ENCODE measurements at places on chromosomes 12 and 14.

- DNase-seq: no peak
Observed at GRCh38 chr12:109525279-109525585, 47.8 kb downstream of the UBE3B start.

- DNase-seq: no peak
Observed at GRCh38 chr14:90675399-90675798, 140.8 kb downstream of the TTC7B start.

DNA sequence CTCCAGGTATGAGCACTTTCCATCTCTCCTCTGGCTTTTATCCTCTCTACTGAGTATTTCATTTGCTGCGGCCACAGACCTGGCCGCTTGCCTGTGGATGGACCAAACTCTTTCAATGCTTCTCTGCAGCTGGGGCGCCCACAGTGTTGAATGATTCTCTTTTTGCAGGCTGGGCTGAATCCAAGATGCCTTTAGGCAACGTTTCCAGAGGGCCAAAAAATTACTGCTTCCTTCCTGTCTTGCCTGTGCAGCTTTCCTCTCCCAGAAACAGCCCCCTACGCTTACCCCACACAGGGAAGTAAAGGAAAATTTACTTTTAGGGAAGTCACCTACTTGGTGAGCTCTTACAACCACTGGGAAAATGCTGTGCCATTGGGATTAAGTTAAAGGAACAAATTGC is 55.6 kb upstream of the JDP2 start:
- DNase-seq: no peak

DNA sequence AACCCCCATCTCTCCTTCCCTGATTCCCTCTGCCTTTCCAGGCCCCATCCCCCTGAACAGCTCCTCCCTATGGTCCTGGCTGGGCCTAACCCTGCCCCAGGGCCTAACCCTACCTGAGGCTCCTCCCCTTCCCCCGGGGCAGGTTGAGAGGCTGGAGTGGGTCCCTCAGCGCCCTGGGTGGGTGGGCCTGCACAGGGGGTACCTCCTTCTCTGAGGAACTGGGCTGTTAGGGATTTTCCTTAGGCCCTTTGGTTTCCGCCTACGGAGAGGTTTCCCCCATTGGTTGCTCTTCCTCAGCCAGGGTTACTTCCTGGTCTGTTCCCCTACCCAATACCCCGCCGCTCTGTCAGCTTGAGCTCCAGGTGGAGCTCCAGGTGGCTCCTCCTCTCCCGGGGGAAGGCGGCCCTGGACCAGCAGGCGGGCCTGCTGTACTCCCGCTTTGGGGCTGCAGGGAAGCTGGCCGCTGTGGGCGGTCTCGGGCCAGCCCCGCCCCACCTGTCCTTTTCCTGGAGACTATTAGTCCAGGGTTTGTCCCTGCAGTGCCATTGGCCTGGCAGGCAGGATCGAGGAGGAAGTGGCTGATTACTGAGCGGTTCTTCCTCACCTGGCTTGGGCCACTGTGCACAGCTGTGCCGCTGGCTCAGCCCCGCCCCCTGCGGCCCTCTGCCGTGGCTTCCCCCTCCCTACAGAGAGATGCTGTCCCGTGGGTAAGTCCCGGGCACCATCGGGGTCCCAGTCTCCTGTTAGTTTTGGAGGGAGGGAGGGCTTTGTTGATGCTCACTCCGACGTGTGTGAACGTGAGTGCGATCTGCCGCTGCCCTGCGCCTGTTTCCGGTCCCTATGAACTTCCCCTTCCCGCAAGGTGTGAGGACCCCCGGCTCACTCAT is 2.5 kb downstream of the C12orf57 start:
- no peak for DNase-seq

GRCh38 chr14:34053666-34054065 is 102.8 kb upstream of the EGLN3 start:
- no peak for DNase-seq

DNA sequence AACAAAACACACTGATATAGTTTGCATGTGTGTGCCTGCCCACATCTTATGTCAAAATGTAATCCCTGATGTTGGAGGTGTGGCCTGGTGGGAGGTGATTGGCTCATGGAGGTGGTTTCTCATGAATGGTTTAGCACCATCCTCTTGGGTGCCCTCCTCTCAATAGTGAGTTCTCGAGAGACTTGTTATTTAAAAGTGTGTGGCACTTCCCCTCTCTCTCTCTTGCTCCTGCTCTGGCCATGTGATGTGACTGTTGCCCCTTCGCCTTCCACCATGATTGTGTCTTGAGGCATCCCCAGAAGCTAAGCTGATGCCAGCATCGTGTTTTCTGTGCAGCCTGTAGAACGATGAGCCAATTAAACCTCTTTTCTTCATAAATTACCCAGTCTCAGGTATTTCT is 454.1 kb upstream of the DCN start:
- no peak for DNase-seq

- no peak for DNase-seq
Observed at GRCh38 chr14:68626386-68626785, 166.5 kb downstream of the ZFP36L1 start.

DNA sequence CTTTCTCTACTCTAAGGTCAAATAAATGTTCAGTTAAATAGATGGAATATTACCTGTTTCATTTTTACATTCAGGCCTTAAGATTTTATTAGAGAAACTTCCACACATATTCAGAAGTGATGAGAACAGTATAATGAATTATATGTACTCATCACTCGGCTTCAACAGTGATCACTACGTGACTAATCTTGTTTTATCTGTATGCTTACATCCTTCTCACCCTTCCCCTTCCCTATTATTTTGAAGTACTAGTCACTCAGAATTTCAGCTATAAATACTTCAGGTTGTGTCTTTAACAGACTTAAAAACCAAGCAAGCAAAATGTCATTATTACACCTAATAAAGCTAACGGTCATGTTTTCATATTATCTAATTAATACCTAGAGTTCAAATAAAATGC is 34.9 kb downstream of the ETV6 start:
- no peak for DNase-seq

DNA sequence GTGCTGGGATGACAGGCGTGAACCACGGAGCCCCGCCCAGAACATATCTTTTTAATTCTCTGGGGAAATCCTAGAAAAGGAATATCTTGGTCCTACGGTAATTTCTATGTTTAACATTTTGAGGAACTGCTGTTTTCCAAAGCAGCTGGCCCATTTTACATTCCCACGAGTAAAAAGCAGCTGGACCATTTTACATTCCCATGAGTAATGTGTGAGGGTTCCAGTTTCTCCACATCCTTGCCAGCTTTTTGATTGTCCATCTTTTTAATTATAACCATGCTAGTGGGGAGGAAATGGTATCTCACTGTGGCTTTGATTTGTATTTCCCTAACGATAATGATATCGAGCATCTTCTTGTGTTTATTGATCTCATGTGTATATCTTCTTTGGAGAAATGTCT is 4.4 kb upstream of the P2RX4 start:
- DNase-seq: no peak

DNA sequence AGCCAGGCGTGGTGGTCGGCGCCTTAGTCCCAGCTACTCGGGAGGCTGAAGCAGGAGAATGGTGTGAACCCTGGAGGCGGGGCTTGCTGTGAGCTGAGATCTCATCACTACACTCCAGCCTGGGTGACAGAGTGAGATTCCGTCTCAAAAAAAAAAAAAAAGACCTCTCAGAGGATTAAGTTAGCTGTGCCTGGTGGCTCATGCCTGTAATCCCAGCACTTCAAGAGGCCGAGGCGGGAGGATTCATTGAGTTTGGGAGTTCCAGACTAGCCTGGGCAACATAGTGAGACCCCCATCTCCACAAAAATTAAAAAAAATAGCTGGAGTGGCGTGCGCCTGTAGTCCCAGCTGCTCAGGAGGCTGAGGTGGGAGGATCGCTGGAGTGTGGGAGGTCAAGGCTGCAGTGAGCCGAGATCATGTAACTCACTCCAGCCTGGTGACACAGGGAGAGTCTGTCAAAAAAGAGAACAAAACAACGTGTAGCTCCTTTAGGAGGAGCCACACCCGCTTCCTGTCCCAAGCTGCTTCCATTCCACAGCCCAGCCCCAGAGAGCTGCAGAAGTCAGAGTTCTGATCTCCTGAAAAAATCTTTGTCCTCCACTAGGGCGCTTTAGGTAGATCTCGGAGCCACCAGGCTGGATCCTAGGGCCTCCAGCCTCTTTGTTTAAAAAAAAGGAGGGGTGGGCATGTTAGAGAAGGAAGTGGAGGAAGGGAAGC is 11.5 kb upstream of the ULK1 start:
- DNase-seq: no peak

- no peak for DNase-seq
Observed at GRCh38 chr12:62856454-62856853, 78.5 kb downstream of the PPM1H start.

GRCh38 chr14:72052356-72052755 is 120.1 kb downstream of the RGS6 start:
- DNase-seq: no peak

- DNase-seq: no peak
Observed at GRCh38 chr14:52740751-52741150, 10.8 kb downstream of the STYX start.

DNA sequence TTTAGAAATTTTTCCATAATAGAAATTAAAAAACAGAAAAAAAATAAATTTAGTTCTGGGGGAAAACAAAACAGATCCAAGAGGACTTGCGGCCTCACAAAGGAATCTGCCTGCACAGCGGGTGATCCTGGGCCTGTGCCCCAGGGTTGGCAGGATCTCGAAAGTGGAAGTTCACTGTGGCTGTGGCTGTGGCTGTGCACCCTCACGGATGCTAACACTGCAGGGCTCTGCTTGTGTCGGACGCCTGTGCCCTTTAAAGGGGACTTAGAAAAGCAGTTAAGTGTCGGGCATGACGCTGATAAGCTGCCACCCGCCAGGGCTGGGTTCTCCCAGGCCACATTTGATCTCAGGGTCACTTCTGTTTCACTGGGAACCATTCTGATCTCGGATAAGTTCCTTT is 209.1 kb downstream of the TTC7B start:
- no peak for DNase-seq

- DNase-seq: no peak
Observed at GRCh38 chr12:113744802-113745395, 221.2 kb downstream of the RBM19 start.

GRCh38 chr12:28800129-28800528 is 348.9 kb upstream of the FAR2 start:
- DNase-seq: no peak

- DNase-seq: no peak
Observed at GRCh38 chr12:1907652-1908611, 10.5 kb downstream of the CACNA2D4 start.

- no peak for DNase-seq
Observed at GRCh38 chr14:36217732-36218131, 41.2 kb upstream of the PTCSC3 start.

GRCh38 chr12:6998715-6999451 is 19.4 kb downstream of the LPCAT3 start:
- DNase-seq: no peak

GRCh38 chr14:39576258-39576657 is 144.0 kb upstream of the FBXO33 start:
- no peak for DNase-seq

DNA sequence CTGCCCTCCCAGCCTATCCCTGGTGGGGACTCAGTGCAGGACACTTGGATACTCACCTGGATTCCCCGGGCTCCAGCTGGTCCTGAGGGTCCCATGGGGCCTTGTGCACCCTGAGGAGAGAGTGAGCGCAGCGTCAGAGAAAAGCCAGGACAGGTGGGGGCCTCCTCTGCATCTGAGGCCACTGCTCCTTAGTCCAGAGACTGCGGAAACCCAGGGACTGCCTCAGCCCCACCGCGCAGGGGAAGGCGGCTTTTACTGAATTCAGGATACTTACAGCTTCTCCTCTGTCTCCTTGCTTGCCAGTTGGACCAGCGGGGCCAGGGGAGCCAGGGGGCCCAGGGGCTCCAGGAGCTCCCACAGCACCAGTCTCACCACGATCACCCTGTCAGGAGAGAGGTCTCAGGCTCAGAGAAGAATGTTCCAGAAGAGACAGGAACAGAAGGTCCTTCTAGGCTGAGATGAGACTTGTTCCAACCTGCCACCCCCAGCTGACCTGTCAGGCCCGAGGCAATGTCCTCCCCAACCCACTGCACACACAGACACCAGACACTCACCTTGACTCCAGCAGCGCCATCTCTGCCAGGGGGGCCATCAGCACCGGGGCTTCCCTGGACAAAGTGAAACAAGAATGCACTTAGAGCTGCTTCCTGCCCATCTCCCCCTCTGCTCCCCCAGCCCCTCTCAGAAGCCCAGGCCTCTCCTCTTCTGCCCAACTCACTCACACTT is 13.8 kb downstream of the TMEM106C start:
- no peak for DNase-seq

GRCh38 chr14:93051600-93052546 is 63.9 kb downstream of the ITPK1 start:
- no peak for DNase-seq

DNA sequence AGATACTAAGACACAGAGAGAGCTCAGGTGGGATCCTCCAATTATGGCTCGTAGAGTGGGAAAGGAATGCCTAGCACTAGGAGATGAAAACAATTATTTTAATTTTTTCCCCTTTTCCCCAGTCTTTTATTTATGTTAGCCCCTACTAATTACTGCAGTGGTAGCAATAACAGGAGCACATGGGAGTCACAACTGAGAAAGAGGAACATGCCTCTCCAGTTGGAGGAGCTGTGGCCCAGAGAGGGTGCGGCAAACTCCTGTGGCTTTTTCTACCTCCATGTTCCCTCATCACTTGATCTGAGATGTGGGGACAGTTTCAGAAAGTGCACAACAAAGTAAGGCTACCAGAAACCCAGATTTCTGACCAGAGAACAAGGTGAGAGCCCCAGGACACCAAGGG is 25.9 kb upstream of the POC1B start:
- no peak for DNase-seq

- DNase-seq: no peak
Observed at GRCh38 chr14:75456997-75457335, 29.1 kb downstream of the JDP2 start.

DNA sequence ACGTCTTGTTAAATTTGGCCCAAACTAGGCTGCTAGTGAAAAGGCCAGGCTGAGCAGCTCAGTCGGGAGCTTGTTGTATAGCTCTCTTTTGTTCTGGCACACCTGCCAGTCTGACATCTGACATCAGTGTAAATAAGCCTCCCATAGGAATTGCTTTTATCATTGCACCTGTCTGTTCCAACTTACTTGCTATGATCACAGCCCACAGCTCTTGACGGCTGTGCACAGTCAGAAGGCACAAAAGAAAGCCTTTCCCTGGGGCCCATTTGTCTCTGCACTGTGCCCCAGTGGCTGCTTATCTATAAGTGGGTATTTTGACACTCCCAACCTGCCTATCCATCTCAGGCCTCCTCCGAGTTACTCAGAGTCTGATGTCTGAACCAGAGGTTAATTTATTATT is 324.5 kb downstream of the NUAK1 start:
- no peak for DNase-seq
